ENCODE measurements at places on chromosomes 5 and 9.

GRCh38 chr5:32207355-32207634 lies 33.2 kb upstream of the GOLPH3 start:
- DNase-seq: no peak

DNA sequence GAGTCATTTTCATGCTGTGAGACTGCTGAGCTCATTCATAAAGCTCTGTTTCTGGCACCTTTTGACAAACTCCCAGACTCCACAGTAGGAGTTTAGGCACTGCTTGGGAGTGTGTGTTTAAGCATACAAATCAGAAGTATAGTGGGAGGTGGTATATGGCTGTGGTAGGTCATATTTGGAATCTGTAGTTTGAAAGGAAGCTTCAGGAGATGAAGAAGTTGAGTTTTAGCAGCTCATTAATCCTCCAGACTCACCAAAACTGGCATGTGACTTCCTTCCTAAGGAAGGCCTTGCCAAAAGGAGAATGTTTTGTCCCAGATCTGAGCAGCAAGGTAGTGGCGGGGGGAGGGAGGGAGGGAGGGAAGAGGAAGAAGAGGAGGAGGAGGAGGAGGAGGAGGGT lies 52.8 kb downstream of the SAXO1 start:
- DNase-seq: no peak

DNA sequence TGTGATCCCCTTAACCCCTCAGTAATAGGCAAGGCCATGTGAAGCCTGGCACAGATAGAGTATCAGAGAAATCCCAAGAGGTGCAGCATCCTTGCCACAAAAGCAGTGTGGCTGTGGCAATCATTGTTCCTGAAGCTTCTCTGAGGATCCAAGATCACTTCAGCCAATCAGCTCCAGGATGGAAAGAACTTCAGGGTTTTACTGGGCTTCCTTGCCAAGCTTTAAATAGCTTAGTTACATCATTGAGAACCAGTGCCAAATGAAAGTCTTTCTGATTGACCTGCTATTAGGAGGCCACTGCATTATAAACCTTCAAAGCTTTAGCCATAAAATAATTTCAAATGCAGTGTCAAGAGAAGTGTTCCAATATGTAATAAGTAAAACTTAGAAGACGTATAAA lies 430.6 kb downstream of the PIK3R1 start:
- no peak for DNase-seq

- DNase-seq: no peak
Measured at GRCh38 chr5:143646961-143647360, 165.0 kb upstream of the HMHB1 start.

- DNase-seq: no peak
Measured at GRCh38 chr5:171888051-171888481, 102.4 kb downstream of the SMIM23 start.

GRCh38 chr9:82170866-82171265 lies 182.3 kb downstream of the SPATA31D1 start:
- DNase-seq: no peak
